ENCODE measurements at places on chromosomes 1 and 21. TPM values are rescaled to one million over a fixed set of nuclear protein-coding genes. Genes with fewer than 3 reads are reported as not detected.

DNALI1 gene
- 5.0 TPM for total RNA-seq

BRINP2 gene
- 0.26 TPM for total RNA-seq

TSTD1 gene
- total RNA-seq, result 0.77 TPM

GJA5 gene
- total RNA-seq, result not detected

TENT5C gene
- 6.2 TPM for total RNA-seq

HEYL gene
- total RNA-seq, result not detected

LRRC38 gene
- not detected for total RNA-seq

PARP1 gene
- 78.4 TPM for total RNA-seq
